ENCODE measurements at places on chromosomes 6 and 20.

GRCh38 chr20:17570347-17571152 is 675 bp downstream of the DSTN start:
- peak; percentile 71 for DNase-seq

- no peak for DNase-seq
These were observed 30.1 kb downstream of the PRPH2 start for GRCh38 chr6:42692137-42692911.

DNA sequence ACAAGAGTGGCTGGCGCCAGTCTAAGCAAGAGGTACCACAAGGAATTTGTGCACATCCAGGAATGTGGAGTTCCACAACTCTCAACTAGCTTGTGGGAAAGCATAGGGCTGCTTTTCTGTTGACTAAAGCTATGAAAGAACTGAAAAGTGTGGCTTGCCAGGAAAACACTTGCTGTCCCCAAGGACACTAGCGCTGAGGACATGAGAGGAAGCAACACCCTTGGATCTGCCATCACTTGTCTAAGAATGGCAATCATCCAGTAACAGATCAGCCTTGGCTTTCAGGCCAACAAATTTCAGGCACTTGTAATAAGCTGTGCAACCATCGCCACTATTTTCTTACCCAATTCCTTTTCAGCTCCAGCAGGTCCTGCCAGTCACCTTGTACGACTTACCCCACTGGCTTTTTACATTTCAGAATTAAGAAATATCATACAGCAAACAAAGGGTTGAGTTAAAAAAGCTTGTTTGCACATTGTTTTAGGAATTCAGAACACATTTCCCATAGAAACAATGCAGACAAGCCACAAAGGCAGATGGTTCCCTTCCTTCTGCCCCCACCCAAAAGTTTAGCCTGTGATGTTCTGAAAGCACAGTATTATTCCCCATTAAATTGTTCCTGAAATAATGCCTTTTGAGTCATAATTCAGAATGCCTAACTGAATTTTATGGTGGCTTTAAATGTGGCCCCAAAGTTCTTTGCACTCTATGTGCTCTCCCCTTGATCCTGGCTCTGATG is 57.9 kb upstream of the SSTR4 start:
- peak; percentile 36 for DNase-seq

DNA sequence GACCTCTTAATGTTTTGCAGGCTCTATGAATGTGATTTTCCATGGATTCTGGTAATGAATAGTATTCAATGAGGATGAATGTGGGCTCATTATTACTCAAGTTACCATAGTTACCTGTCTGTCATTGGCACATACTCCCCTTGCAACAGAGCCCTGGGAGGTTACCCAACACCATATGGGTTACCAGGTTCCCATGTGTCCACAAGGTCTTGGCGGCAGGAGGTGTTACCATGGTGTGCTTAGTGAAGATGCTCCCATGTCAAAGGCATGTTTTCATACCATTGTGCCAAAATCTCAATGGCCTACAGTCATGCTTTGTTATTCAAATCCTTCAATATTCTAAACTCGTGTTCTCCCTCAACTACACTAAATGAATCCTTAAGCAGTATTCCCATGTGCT is 232.5 kb downstream of the HDGFL1 start:
- no peak for DNase-seq

GRCh38 chr6:137311940-137312339 is 92.8 kb upstream of the IFNGR1 start:
- DNase-seq, result no peak

GRCh38 chr20:10902576-10903282 is 228.9 kb upstream of the JAG1 start:
- no peak for DNase-seq

- DNase-seq, result no peak
These were observed 12.4 kb upstream of the ZSCAN9 start for GRCh38 chr6:28212510-28213212.

GRCh38 chr6:145731447-145731846 is 3.9 kb downstream of the EPM2A start:
- DNase-seq, result no peak

DNA sequence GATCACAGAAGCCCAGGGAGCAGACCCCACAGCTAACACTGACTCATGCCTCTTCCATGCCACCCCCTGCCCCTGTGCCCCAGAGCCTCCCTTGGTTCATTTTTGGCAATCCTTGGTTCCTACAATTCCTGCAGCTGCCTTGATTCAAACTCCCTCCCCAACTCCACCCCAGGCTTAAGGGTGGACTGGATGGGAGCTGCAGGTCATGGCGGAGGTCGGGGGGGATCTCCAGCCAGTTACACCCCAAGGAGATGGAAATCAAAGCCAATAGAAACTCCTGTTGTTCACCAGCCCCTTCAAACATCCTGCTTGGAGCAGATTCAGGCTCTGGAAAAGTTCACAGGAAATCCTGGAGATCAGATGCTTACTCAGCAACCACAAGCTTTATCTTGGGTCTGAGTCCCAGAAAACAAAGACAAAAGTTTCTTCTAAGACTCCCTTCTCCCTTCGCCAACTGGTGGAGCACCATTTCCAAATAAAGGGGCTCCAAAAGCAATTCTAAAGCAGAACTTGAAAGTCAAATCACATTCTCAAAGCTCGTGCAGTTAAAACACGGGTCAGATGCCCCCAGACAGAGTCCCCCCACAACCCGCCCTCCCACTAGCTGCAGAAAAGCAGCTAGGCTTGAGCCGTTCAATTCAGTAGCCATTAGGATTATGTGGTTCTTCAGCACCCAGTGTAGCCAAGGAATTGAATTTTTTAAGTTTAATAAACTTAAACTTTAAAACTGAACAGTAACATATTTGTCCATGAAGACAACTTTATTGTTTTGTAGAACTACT is 149.5 kb downstream of the ANKRD60 start:
- no peak for DNase-seq

DNA sequence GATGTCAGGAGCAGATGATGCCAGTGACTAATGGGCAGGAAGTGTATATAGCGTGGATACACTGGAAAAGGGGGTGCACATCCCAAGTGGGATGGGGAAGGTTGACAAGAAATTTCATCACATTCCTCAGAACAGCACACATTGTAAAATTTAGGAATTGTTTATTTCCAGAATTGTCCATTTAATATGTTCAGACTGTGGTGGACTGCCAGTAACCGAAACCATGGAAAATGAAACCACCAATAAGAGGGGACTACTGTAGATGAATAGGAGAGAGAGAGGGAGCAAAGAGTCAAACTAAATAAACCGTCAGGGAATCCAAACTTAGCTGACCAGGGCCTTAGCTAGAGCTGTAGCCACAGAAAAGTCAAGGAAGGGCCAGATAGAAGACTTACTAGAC is 164.4 kb upstream of the PRDM1 start:
- DNase-seq, result no peak

- no peak for DNase-seq
These were observed 22.6 kb downstream of the ASXL1 start for GRCh38 chr20:32380745-32381144.

GRCh38 chr20:1619861-1620444 is at the start of gene SIRPB1:
Gene SIRPB1, minus strand, starts transcription at chr20:1620009. Its CDS starts 65 bp downstream, at chr20:1619944.
- DNase-seq, result no peak

DNA sequence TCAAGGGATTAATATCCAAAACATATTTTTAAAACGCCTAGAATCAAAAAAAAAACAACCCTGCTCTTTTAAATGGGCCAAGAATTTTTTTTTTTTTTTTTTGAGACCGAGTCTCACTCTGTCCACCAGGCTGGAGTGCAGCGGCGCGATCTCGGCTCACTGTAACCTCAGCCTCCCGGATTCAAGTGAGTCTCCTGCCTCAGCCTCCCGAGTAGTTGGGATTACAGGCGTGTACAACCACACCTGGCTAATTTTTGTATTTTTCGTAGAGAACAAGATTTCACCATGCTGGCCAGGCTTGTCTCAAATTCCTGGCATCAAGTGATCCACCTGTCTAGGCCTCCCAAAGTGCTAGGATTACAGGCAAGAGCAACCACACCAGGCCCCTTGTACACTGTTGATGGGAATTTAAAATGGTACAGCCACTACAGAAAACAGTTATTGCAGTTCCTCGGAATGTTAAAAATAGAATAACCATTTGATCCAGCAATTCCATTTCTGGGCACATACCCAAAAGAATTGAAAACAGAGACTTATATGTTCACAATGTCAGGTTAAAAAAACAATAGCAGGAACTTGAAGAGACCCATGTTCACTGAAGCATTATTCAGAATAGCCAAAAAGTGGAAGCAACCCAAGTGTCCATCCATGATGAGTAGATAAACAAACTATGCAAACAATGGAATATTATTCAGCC is 3.1 kb upstream of the MYL9 start:
- DNase-seq, result no peak

DNA sequence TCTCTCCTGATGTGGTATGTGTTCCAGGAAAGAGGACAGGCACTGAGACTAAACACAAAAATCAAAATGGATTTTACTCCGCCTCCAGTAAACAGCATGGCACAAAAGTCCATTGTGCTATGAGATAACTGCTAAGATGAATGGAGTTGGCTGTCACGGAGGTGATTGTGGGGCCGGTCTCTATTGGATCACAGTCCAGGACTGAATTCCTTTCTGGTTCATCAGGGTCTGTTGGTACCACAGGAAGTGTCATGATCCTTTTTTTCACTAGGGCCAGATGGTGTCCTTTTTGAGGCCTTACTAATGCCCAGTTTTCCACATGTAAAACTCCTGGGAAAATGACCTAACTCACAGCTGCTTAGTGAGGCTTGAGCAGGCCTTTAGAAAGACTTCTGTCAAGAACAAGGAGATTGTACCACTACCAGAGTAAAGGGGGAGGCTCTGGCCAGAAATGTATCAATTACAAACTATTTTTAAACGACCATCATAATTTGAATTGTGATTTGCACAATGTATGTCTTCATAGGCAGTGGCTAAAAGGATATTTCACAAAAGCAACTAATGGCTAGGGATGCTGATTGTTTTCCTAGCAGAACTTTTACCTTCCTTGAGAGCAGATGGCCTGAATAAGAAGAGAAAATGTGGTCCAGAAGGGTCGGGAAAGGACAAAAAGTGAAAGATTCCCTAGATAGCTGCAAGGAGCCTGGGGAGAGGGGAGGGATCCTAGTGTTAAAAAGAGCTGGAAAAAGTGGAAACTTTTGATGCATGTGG is 192.2 kb upstream of the POU3F2 start:
- DNase-seq, result no peak

DNA sequence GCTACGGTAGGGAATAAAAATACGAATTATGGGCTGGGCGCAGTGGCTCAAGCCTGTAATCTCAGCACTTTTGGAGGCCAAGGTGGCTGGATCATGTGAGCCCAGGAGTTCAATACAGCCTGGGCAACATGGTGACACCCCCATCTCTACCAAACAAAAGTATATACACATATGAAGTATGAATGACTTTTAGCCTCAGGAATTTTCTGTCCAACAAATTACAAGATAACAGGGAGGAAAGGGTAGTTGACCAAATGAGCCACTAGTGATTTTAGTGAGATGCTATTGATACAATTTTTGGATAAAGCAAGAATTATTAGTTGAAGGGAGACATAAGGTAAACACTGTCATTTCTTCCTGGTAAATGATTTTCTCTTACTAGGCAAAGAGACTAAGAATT is 328.2 kb downstream of the SYNE1 start:
- DNase-seq, result no peak

DNA sequence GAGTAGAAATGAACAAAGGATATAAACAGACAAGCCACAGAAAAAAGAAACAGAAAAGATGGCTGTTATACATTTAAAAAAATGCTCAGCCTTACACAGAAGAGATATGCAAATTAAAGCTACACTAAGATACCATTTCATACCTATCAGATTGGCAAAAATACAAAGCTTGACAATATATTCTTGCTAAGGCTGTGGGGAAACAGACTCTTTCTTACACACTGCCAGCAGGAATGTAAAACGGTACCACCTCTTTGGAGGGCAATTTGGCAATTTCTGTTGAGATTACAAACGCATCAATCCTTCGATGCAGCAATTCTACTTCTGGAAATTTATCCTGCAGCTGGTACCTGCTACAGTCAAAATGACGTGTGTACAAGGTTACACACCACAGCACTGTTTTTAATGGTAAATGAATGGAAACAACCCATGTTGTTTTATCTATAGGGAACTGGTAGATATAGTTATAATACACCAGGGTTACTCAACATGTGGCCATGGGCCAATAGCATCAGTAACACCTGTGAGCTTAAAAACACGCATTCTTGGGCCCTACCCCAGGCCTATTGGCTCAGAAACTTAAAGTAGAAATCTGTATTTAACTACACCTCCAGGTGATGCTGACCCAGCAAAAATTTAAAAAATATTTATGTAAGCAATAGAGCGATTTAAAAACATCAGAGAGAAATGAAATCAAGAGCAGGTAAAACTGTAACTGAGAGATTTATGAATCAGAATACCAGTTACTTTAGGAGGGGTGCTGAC is 53.3 kb downstream of the TRAM2 start:
- no peak for DNase-seq

DNA sequence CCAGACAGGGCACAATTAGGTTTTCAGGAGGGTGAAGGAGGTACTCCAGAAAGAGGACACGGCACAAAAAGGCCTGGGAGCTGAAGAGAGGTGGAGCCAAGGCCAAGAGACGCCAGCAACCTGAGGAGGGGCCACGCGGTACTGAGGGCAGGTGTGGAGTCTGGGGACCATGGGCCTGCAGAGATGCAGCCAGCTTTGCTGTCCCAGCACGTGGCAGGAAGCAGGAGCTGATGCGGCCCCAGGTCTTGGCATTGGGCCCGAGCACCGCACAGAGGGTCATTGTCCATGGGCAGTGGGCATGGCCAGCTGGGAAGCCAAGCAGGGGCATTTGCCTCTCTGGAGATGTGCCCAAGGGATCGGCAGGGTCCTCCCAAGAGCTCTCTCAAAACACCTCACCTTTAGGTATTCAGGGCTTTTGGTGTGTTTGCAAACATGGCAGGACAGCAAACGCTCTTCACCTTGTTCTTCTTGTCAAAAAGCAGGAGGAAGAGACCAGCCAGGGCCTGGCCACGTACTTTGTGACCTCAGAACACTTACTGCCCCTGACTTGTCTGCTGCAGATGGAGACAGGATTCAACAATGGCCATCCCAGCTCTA is 1.4 kb upstream of the BPIFB1 start:
- DNase-seq, result no peak

GRCh38 chr6:109510358-109510757 is 27.3 kb upstream of the ZBTB24 start:
- DNase-seq, result no peak

- peak; percentile 40 for DNase-seq
These were observed 100.4 kb upstream of the MLN start for GRCh38 chr6:33904050-33904746.

DNA sequence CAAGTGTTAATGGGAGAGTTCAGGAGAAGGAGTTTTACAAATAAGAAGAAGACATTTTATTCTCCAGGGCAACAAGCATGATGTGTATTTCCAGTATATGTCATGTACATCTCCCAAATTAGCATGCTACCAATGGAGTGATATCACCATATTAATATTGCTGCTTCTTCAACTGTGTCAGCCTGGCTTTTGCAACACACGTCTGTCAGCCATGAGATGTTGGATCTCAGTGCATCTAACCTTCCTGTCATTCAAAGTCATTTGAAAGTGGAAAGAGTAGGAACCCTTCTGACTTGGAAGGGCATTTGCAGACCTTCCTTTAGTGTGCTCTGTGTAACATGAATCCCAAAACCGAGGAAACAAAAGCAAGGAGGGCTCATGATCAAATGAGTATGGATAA is 284.1 kb downstream of the ZNF217 start:
- DNase-seq, result no peak
